Cerebellum (tissue), 4 donors: ENCODE measurements at places on chromosomes 4 and X.

GRCh38 chr4:35247047-35247446 is 997.3 kb downstream of the ARAP2 start:
- DNase-seq, result no peak

DNA sequence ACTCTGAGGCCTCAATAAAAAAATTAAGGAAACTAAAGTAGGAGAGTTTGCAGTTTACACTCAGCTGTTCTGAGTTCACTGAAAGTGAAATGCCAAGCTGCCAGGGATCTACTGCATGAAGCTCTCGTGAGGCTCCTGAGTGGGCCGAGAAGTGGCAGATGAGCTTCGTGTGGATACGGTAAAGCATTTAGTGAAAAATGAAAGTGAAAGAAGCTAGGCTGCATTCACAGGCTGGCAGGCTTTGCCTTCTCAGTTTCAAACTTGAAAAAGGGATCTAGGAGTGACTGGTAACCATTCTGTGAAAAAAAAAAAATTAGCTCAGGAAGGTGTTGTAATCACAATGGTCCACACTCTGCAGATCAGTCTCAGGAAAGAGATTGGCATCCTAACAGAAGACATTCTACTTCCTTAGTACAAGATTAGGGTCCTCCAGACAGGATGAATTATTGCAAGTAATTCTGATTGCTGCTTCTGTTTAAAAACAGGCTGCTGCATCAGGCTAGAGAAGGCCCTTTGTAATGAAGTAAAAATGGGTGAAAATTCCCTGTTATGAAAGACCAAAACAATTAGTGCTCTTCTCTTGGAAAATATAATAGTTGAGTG is 679.9 kb downstream of the RPA4 start:
- no peak for DNase-seq

DNA sequence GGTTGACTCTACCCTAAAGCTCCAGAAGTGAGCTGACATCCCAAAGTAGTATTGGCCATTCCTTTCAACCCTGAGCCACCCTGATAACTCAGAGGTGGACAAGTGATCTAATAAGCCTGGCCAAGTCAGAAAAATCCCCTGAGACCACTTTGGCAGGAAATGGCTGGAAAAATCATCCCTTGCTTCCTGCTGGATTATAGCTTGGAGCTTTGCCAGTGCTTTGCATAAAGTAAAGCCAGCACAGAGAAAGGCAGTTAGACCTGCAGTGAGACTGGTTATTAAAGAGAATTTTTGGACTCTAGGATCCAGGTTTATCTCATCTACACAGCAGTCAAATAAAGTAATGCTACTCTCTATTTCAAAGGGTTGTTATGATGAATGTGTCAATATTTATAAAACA is 6.4 kb downstream of the CXCL3 start:
- DNase-seq, result no peak

DNA sequence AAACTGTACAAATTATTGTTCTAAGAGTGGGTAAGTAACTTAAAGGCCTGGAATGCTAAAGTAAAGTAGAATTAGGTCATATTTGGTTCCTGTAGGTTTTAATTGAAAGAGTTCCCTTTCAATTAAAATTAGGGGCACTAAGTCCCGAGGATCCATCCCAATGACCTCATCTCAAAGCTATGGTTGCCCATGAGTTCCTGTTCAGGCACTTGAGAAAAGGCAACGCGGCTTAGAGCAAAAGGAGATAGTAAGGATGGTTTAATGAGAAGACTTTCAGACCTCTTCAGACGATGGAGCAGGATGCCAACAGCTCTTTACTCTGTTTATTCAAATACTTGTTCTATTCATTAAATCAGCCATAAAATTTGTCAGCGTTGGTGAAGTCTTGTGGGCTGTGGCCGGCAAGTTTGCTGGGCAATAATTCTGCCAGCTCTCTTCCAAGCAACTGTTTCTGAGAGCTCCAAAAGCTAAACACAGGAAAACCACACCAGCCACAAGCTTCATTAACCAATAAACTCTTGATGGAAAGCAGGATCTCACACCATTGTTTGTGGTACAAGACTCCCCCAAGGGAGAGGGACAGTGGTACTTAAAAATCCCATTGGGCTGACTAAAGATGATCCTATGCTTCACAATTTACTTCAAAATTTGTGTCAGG is 167.4 kb downstream of the COL4A6 start:
- DNase-seq, result no peak
